NCI-H1092 (cell line): ENCODE measurements at places on chromosomes 3 and 15.

GRCh38 chr15:92166029-92166428 lies 227.7 kb upstream of the ST8SIA2 start:
- DNase-seq: no peak

DNA sequence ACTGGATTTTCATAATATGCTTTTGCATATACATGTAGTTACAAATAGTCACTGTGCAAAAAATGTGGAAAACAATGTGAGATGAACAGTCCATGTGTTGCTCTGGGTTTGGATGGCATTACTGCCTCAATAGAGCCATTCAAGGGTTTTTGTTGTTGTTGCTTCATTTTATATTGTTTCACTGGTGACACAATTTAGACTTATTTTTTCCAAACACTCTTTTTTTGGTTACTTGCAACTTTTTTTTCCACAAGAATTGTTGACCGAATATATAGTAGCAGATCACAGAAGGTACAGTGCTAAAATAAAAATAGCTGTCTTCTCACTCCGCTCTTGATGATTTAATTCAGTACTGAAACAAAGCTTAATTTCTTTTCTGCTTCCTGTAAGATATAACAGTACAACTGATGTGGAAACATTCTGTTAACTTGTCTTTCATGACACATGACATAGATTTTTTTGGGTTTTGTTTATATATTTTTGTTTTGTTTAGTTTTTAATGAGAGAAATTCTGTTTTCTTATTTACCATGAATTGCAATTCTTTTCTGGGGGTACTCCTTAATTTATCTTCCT lies 618.6 kb downstream of the NAALADL2 start:
- DNase-seq: no peak

GRCh38 chr3:122322095-122323075 lies 2.7 kb upstream of the CSTA start:
- DNase-seq: no peak

DNA sequence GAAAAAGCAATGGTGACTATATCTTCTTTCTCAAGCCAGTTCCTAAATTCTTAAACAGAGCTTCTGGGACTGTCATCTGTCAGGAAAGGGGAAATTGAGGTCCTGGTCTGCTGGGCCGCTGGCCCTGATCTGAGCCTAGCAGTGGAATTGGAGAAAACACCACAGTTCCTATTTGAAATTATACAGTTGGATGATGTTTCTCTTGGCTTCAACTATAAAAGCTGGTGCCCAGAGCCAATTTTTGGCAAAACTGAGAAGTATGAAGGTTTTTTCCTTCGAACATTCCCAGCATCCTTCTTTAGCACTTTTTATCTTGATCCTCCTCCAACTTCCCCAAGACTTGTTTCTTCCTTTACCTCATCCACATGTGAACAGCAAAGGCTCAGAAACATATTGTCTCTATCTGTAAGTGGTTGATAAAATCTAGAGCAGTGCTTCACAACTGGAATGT lies 83.9 kb downstream of the CD47 start:
- no peak for DNase-seq

GRCh38 chr15:71048913-71049675 lies 66.2 kb upstream of the THSD4 start:
- no peak for DNase-seq

DNA sequence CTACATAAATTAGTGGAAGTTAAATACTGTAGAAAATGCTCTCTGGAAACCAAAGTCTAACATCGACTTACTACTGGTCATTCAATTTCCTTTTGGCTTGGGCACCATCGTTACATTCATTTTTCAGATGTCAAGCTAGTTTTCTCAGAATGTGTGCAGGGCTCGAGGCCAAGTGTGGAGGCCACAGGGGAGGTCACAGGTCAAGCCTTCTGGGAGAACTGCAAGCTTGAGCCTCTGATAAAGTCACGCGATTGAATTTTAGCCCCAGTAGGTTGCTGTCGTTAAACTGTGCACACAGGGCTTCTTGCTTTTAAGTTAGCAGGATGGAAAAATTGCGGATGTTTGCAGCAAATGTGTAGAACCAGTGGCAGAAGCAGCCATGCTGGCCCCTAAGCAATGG lies 182.2 kb downstream of the APBA2 start:
- DNase-seq: no peak

DNA sequence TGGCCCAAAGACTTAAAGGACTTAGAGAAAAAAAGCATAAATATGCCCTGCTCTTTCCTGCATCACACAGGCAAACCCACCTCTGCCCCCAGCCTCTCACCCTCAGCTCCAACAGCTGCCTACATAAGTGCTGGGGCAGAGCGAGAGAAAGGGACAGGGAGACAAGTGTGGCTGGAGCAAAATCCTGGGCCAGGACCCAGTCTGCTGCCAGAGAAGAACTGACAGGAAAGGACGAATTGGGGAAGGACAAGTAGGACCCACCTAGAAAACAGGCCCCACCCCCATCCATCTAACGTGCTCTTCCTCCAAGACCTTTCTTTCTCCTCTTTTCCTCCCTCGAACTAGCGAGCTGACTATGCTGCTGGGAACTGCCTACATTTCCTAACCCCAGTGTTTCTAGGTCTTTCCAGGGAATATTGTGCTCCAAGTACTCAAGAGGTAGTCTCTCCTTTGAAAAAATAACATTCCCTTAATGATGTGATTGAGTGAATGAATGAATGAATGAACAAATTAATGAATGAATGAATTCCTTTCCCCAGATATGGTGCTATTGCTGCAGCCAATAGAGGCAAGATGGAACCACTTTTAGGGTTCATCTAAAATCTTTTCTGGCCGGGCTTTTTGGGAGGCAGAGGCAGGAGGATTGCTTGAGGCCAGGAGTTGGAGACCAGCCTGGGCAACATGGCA lies 18.4 kb downstream of the IGDCC4 start:
- DNase-seq: no peak

GRCh38 chr15:51172193-51172592 lies 77.5 kb upstream of the TNFAIP8L3 start:
- no peak for DNase-seq

DNA sequence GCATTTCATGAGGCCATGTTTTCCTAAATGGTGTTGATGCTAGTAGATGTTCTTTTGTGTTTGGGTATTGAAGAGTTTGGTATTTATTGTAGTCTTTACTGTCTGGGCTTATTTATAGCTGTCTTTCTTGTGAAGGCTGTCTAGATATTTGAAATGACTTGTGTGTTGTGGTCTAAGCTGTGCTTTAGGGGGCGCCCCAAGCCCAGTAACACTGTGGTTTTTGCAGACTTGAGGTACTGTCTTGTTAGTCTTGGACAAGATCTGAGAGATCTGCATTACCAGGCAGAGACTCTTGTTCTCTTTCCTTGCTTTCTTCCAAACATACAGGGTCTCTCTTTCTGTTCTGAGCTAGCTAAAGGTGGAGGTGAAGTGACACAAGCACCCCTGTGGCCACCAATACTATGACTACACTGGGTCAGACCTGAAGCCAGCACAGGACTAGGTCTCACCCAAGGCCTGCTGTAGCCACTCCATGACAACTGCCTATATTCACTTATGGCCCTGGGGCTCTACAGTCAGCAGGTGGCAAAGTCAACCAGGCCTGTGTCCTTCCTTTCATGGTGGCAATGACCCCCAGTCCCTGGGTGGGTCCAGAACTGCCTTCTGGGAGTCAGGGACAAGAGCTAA lies 152.1 kb upstream of the TBC1D5 start:
- no peak for DNase-seq

DNA sequence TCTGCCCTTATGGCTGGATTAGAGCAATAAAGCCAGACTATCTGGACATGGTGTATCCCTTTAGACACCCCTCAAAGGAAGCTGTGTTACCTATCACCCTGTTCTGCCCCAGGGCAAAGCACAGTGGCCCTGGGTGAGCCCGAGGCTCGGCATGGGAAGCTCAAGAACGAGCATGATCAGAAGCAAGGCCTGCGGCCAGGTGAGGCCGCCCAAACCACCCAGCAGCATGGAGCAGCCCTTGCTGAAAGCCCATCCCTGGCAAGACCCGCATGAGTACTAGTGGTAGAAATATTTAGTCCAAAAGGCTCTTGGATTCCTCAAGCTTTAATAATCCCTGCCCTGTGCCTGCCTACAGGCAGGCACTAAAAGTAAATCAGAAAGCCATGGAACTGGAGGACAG lies 261.1 kb downstream of the MEX3B start:
- DNase-seq: no peak

GRCh38 chr3:158313338-158313927 lies 203.5 kb downstream of the RSRC1 start:
- DNase-seq: peak; percentile 5

- no peak for DNase-seq
Observed at GRCh38 chr15:65906396-65906795, 37.1 kb downstream of the RAB11A start.

- no peak for DNase-seq
Observed at GRCh38 chr15:92528736-92529135, 126.8 kb downstream of the FAM174B start.

DNA sequence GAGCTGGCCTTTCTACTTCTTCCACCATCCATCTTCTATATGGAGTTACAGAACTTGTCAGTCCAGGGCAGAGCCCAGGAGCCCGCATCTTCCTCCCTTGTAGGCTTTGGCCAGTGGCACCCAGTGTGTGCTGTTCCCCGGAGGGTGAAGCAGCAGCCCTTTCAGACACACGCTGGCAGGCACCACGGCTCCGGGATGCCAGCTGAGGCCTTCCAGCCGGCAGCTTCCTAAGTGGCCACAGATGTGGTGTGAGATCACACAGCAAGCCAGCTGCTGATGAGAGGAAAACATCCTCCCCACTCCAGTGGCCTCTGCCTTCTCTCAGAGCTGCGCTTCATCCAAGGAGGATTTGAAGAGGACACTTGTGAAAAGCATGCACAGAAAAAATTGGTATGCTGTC lies 24.1 kb downstream of the CRABP1 start:
- DNase-seq: no peak

GRCh38 chr3:73511571-73512525 lies 112.9 kb downstream of the PDZRN3 start:
- DNase-seq: peak; percentile 44

DNA sequence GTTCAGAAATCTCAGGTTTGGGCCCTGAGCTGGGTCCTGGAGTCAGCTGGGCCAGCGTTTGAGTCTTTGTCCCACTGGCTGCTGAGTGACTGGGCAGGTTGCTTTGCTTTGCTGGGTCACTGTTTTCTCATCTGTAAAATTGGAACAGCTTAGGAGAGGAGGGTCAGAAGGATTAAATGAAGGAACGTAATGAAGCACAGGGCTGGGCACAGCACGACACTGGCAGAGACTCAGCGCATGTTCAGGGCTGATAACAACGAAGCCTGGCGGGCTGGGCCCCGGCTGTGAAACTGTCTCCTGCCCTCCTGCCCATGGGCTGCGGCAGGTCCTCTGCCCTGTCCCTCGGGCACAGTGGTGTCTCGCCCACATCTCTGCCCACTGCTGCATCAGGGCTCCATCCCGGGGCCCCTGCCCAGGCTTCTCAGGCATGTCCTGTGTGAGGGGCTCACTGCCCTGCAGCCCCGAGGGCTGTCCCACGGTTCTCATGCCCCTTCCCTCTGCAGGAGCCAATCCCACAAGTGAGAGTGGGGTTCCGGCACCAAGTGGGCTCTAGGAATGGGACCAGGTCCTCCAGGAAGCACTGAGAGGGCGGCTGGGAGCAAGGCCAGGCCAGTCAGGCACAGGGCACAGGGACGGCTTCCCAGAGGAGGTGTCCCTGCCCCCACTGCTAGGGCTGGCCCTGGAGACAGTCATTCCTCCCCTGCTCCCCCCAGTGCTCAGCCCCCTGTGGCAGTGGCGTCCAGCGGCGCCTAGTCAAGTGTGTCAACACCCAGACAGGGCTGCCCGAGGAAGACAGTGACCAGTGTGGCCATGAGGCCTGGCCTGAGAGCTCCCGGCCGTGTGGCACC lies 88.0 kb downstream of the TBC1D2B start:
- DNase-seq: no peak

- no peak for DNase-seq
Observed at GRCh38 chr15:90221246-90221900, 12.4 kb downstream of the CIB1 start.

GRCh38 chr3:30604558-30604957 lies 1.8 kb upstream of the TGFBR2 start:
- DNase-seq: no peak

DNA sequence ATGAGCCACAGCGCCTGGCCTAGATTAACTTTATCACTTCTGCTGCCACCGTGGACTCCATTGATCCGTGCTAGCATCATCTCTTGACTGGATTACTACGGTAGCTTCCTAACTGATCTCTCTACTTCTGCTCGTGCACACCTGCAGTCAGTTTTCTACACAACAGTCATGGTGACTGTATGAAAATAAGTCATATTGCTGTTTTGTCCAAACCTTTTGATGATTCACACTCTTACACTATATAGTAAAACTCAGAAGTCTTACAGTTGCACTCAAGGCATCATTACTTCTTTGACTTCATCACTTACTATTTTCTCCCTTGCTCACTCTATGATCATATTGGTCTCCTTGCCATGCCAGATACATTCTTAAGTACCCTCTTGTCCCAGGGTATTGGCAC lies 10.1 kb downstream of the PDCD6IP start:
- DNase-seq: no peak

GRCh38 chr3:192889679-192890078 lies 28.0 kb downstream of the MB21D2 start:
- no peak for DNase-seq

GRCh38 chr3:108295421-108296175 lies 750 bp upstream of the HHLA2 start:
- DNase-seq: no peak

GRCh38 chr3:2211568-2211967 lies 112.9 kb downstream of the CNTN4 start:
- no peak for DNase-seq

- DNase-seq: no peak
Observed at GRCh38 chr15:60356832-60357231, 41.0 kb downstream of the ANXA2 start.

- DNase-seq: no peak
Observed at GRCh38 chr3:100537646-100538338, 45.4 kb downstream of the TMEM45A start.

DNA sequence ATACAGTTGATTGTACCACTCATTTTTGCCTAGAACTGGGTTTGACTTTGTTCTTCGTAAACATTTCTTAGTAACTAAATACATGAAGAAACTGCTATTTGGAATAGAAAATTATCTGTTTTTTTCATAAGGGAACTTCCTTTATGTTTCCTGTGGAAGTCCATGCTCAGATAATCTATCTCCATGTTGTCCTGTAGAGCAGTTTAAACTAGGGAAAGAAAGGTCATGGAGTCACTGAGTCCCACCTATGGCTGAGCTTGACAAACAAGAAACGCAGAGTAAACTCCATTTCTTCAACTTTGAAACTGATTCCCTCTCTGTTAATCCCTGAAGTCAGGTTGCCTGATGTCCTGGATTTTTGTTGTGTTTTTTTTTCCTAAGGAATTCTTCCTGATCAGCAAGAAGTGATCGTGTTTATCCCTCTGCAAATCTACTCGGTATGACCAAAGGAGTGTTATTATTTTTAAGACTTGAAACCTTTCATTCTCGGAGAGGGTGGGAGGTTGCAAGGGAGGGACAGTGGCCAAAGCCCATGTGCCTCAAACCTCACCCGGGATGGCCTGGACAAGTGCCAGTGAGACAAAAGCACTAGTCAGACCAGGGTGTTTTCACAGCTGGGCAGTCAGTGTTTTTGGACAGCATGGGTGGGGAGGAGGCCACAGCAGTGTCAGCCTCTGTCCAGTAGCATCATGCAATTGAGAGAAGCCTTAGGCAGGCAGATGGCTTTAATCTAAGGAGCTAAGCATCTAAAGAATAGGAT lies 129.8 kb upstream of the PHLDB2 start:
- no peak for DNase-seq
